Type B pancreatic cell (in vitro differentiated cells): ENCODE measurements at places on chromosomes 12 and 14.

DNA sequence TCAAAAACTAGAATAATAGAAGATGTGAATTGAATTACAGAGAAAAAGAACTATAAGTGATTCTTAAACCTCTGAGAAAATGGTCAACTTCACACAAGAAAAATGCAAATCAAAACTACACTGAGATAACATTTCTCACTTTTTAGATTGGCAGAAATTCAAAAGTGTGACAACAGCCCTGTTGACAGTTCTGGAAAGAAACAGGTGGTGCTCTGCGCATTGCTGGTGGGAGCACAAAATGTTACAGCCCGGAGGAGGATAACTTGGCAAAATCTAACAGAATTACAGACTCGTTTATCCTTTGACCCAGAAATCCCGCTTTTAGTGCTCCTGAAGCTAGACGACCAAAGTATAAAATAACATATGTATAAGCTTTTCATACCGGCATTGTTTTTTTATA, 222.5 kb upstream of the CNTN1 start:
- no peaks in the 10 kb centered on the region for H3K36me3 ChIP-seq
- H3K4me3 ChIP-seq, result no peak overlapping the region
- no peak overlapping the region for H3K27ac ChIP-seq

DNA sequence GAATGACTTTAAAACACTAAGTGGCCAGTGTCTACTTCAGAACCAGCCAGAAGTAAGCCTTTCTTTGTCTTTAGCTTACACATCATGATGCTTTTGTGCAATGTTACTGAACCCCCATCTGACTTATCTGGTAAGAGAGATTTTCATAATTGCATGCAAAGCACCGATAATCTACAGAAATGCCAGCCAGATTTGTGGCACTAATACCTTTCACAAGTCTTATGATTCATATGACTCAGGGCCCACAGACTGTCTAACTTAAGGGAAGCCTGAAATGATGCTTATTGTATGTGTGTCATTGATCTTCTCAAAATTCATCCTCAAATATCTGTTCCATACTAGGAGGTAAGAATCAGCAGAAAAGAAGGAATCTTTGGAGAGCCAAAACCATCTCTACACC, 18.0 kb downstream of the IGF1 start:
- no peak overlapping the region for H3K4me3 ChIP-seq
- H3K27me3 ChIP-seq, result peaks cover 6% of the 10 kb centered on the region
- DNase-seq, result no peak
- no peak overlapping the region for H3K27ac ChIP-seq
- no peaks in the 10 kb centered on the region for H3K4me1 ChIP-seq
- peaks cover 5% of the 10 kb centered on the region for H3K36me3 ChIP-seq

- no peak overlapping the region for H3K4me3 ChIP-seq
- H3K27me3 ChIP-seq, result no peaks in the 10 kb centered on the region
- H3K36me3 ChIP-seq, result peaks cover 59% of the 10 kb centered on the region
- H3K4me1 ChIP-seq, result peaks cover 37% of the 10 kb centered on the region
- no peak overlapping the region for H3K27ac ChIP-seq
These were observed 11.2 kb upstream of the LRP1-AS start for GRCh38 chr12:57158665-57159064.

DNA sequence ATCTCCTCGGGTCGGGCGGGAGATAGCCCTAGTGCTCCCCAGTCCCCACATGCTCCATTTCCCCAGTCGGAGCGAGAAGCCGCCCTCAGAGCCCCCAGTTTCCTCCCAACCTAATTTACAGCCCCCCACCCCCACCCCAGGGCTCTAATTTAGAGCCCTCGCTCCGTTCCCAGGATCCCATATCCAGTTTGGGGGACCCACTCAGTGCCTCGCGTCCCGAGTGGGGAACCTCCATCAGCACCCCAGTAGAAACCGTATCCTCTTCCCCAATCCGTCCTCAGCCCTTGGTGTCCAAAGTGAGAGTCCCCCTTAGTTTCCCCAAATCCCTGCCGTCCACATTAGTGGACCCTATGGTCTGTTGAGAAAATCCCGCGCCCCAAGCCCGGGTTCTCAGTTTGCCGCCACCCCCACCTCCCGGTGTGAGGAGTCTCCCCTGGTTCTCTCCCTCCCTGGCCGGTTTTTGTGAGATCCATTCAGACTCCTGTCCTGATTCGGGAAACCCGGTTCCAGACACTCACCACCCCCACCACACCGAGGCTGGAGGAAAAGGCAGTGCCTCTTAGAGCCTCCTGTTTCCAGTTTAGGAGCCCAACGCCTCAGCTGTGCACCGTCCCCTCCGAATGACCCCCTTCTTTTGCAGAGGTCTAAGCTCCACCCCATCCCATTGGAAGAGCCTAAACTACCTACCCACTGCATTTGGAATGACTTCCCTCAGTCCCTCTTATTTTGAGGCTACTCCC, 809 bp upstream of the MSI1 start:
- H3K27me3 ChIP-seq, result peaks cover 38% of the 10 kb centered on the region
- peaks cover 6% of the 10 kb centered on the region for H3K36me3 ChIP-seq

GRCh38 chr14:79730953-79731352, 480.4 kb downstream of the DIO2 start:
- H3K4me1 ChIP-seq, result peaks cover 12% of the 10 kb centered on the region
- H3K4me3 ChIP-seq, result no peak overlapping the region
- DNase-seq, result no peak
- H3K36me3 ChIP-seq, result no peaks in the 10 kb centered on the region

DNA sequence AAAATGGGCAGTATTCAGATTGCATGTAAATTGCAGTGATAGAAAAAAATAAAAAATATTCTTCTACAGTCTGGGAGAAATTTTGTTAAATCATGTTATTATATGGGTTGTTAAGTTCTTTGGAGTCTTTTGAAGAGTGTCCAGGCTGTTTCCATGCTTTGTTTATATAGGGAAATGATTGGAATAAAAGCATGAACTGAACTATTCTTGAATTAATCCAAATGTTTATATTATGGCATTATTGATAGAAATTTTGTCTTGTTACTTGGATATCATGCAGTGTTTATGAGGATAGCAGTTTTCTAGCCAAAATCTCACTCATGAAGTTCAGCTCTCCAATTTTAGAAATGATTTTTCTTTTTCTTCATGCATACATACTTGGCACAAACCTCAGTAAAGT, 108.2 kb upstream of the NAV3 start:
- H3K4me1 ChIP-seq, result no peaks in the 10 kb centered on the region
- no peaks in the 10 kb centered on the region for H3K36me3 ChIP-seq

DNA sequence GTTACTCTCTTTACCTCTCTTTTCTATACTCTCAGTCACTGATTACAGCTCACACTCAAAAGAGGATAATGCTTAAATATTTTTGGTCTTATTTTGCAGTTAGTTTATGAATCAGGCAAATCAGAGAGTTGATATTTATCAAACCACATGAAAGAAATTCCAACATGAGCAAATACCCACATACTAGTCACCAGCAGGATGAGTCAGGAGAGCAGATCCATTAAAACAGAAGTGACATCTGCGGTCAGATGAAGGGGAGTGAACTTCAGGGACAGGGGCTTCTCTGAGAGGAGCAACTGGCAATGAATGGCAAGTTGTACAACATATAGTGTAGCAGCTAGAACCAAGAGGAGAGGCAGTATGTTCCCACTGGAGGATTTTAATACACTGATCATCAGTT, 258.7 kb downstream of the SYT10 start:
- no peaks in the 10 kb centered on the region for H3K36me3 ChIP-seq
- no peak for DNase-seq
- no peak overlapping the region for H3K27ac ChIP-seq
- peaks cover 3% of the 10 kb centered on the region for H3K27me3 ChIP-seq

DNA sequence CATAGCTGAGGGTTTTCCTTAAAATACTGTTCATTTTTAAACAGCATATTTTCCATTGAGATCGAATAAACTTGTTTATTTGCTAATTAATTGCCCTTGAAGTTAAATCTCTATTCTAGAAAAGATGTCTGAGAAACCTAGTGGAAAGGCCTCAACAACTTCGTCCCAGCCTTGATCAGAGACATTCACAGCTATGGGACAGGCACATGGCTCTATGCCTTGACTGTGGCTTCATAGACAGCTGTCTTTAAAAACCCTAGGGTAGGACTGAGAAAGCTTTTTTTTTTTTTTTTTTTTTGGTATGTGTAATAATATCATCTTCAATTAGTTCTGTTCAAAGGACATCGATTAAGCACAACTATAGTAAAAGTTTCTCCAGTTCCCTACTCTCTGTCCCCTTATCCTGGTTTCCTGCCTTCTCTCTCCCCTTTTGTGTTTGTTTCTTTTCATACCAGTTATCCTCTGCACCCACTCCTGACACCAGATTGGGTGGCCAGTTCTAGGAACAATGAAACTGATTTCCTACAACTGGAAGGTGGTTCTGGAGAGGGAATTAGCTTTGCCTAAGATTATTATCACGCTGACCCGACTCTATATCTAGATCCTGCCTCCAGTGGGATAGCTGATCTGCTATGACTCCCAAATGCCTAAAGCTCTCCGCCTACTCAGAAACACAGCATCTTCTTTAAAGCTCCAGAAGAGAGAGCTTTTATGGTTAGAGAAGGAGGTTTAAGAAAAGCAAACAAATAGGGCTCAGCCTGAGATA, 20.3 kb downstream of the SOCS2 start:
- H3K4me3 ChIP-seq, result no peak overlapping the region
- peaks cover 52% of the 10 kb centered on the region for H3K27me3 ChIP-seq
- DNase-seq, result no peak
- H3K36me3 ChIP-seq, result no peaks in the 10 kb centered on the region
- no peak overlapping the region for H3K27ac ChIP-seq

GRCh38 chr12:6959058-6959804, 8.1 kb downstream of the PTPN6 start:
- no peak for DNase-seq
- H3K4me1 ChIP-seq, result peaks cover 10% of the 10 kb centered on the region
- no peak overlapping the region for H3K27ac ChIP-seq
- no peaks in the 10 kb centered on the region for H3K27me3 ChIP-seq
- H3K4me3 ChIP-seq, result no peak overlapping the region
- peaks cover 2% of the 10 kb centered on the region for H3K36me3 ChIP-seq
